Nasal cavity respiratory epithelium epithelial cell of viscerocranial mucosa (primary cell): ENCODE measurements at places on chromosomes 6 and 20. TPM values are rescaled to one million over a fixed set of nuclear protein-coding genes. Genes with fewer than 3 reads are reported as not detected.

Gene SYCP2
- under 0.01 and 0.43 TPM in 2 replicates for total RNA-seq

Gene TMEM170B
- 0.34 and 0.43 TPM in 2 replicates for total RNA-seq

Gene TCEA2
- total RNA-seq = 4.1 and 12.2 TPM in 2 replicates

Gene PLN
- total RNA-seq = not detected in 2 replicates

Gene SLC39A7
- 66.9 and 118 TPM in 2 replicates for total RNA-seq

Gene CENPQ
- 3.2 and 3.4 TPM in 2 replicates for total RNA-seq

Gene ENPP1
- under 0.01 and 0.07 TPM in 2 replicates for total RNA-seq

Gene RAB32
- total RNA-seq = 64.5 and 280 TPM in 2 replicates

Gene SLC32A1
- not detected in 2 replicates for total RNA-seq

Gene CALHM5
- under 0.01 and 0.21 TPM in 2 replicates for total RNA-seq

Gene MATN4
- total RNA-seq = under 0.01 and 0.14 TPM in 2 replicates

Gene ADGRF5
- not detected in 2 replicates for total RNA-seq

Gene CRISP3
- total RNA-seq = 0.07 and 0.34 TPM in 2 replicates

Gene PSORS1C2
- total RNA-seq = not detected in 2 replicates

Gene HLA-DPA1
- total RNA-seq = 0.14 TPM in 1 of 2 replicates, not detected in the other

Gene MPIG6B
- not detected in 2 replicates for total RNA-seq

Gene SLC24A3
- total RNA-seq = 0.34 and 0.36 TPM in 2 replicates

Gene GHRH
- total RNA-seq = not detected in 2 replicates

Gene GSTA1
- 0.21 TPM in 1 of 2 replicates, not detected in the other for total RNA-seq

Gene NEDD9
- total RNA-seq = 8.5 and 21.3 TPM in 2 replicates
